Stimulated activated CD8-positive, alpha-beta memory T cell treated with anti-CD3 and anti-CD28 coated beads, Interleukin-4, amount 100 ng/mL, for 1 hour (primary cell): ENCODE measurements at places on chromosomes 5 and 9.

- no peak for DNase-seq
Observed at GRCh38 chr9:4292781-4293180, 7.1 kb downstream of the GLIS3 start.

DNA sequence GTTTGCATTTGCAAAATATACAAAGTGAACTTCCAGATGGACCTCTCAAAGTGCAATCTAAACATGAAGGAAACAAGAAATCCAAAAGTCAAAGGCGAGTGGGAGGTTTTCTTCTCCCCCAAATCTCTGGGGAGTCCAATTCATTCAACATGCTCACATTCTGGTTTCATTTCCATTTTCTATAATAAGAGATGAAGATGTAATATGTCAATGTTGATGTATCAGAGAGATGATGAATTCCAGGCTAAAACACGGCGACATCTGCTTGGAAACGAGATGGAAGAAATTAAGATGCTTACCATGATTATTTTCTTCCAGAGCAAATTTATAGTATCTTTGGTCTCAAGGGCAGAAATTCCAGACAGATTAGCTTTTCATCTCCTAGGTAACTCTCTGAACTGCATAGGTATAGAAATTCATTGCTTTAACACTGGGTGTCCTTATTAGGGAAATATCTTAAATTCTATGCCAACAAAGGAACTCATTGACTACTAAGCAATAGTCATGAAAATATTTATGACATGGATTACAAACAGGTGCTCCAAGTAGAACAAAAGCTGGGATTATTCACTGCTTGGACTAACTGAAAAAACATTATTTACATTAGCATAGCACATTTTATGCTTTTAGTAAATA, 287.9 kb downstream of the SEC61B start:
- DNase-seq, result no peak

- no peak for DNase-seq
Observed at GRCh38 chr5:124105326-124105725, 593.3 kb downstream of the CSNK1G3 start.

- no peak for DNase-seq
Observed at GRCh38 chr5:135124128-135124527, 90.1 kb upstream of the PITX1 start.

GRCh38 chr5:121500310-121500709, 351.4 kb upstream of the FTMT start:
- no peak for DNase-seq

DNA sequence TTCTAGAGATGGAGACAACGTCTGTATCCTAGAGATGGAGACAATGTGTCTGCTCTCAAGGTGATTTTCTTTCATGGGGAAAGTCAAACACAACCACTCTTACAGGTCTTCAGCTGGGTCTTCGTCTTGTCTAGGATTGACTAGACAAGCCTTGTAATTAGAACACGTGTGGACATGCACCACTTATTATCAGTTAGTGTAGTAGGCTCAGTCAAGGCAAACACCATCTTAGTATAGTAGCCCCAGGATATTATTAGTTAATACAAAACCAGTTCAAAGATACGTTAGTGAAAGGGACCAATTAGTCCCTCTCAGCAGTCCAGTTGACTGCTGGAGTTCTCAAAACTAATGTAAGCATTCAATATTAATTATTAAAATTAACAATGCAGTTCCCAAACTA, 15.1 kb upstream of the CCL28 start:
- DNase-seq, result no peak

DNA sequence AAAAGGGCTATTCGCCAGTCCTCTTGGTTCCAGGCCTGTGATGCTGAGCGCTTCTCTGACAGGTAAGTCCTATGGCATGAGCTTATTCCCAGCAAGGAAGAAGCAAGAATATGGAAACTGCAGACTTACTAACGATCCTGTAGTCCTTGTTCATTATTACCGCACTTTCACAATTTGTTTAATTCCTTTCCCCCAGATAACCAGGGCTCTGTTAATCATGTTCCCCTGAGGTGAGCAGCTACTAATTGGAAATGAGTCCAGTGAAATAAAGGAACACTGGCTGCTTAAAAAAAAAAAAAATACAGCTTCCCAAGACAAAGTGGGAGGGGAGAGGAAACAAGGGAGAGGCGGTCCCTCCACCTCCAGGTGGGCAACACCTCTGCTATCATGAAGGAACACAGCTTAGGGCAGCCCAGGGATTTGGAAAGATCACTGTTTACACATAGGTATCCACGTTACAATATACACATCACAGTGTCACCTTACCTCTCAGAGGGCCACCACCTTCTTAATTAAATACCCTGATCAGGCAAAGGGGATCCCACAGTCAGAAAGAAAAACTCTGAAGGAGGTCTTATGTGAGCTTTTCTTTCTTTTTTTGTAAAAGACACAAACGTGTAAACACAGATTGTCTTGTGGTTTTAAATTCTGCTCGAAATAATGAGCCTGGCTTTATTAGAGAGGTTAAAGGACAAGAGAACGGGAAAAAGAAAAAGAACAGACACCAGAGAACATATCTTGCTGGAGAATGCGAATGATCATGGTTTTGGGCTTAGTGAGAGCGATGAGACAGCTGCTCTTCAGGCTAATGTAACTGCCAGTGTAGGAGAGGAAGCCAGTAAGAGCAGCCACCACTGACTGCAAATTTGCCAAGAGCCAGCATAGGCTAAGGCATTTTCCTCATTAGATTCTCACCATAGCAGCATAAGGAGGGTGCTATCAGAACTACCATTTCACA, 258.6 kb downstream of the CRB2 start:
- no peak for DNase-seq
